ENCODE measurements at places on chromosomes 11 and 22.

DNA sequence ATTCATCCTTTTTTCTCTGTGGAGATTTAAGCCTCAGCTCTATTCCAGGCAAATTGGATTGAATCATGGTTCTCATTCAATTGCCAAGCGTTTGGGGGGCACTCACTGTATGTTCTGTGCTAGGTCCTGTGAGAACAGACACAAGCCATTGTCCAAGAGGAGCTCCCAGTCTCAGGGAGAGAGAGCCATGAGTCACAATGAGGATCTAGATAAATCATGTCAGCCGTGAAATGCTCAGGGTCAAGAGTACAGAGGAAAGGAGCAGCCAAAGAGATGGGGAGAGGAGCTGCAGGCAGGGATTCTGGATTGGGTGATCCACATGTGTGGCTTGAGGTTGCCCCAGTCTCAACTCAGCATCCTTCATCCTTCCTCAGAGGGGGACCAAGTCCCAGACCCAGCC, 93.6 kb downstream of the FEZ1 start:
- DNase-seq, result no peak

DNA sequence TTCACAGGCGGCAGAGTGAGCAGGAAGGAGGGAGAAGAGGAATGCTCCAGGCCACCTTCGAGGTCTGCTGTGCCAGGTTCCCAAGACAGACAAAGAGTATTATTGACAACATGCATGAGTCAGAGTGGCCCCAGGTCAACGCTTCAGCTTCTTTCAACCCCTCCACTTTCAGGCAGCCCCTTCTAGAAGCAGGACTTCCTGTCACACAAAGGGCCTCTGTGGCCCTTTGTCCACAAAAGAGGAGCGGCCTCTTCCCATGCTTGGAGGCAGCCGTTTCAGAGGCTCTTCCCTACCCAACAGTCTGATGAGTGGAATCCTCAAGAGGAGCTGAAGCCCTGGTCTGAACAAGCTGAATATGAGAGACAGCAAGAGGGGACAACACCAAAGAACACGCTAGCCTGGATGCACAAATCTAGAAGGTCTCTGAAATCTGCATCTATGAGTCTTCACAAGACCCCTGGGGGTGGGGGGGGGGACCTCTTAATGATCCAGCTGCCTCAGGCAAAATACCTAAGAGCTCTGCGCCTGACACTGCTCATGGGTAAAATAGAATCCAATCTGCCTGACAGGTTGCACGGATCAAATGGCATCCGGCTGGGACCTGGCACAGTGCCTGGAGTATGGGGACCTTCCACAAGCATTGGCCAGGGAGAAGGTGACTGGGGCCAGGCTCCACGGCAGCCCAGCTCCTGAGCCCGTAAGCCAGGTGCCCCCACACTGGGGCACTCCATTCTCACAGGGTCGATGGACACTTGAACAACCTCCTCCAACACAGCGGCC, 67.5 kb downstream of the PACSIN2 start:
- DNase-seq, result no peak

DNA sequence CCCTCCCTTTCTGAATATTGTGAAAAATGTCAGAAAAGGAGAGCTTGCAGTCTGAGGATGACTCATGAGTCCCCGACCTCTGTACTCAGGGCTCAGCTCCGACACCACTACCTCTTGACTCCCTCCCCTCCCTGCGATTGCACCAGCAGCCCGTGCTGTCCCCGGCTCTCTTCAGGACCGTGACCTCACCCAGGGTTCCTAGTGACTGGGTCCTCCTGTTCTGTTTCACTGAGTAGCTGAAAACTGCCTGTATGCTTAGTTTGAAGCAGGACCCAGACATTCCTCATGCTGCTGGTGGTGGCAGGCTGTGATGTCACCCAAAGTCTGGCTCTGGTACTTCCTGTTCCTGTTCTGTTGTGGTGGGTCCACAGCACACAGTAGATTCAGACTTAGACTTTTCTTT, 11.7 kb downstream of the PHRF1 start:
- DNase-seq, result peak; percentile 91

- DNase-seq, result no peak
These were observed 10.0 kb upstream of the BACE1-AS start for GRCh38 chr11:117281159-117281558.

DNA sequence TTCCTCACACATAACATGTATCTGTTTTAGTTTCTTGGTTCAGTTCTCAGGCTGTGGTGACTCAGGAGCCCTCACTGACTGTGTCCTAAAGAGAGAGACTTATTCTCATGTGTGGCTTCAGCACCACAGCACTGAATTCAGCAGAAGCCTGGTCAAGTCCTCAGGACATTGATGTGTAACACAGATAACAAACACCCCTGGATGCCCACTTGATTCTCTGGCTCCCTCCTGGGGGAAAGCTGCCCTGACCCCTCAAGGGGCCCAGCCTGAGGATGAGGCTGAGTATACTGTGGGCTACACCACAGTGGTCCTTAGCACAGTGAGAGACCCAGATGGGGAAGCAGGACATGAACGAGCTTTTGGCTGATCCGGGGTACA, 87.2 kb upstream of the VPREB1 start:
- no peak for DNase-seq

- no peak for DNase-seq
These were observed 18.1 kb downstream of the SSH3 start for GRCh38 chr11:67321313-67321871.

GRCh38 chr22:30305906-30306626, 16.8 kb upstream of the CASTOR1 start:
- DNase-seq, result no peak

GRCh38 chr11:127225619-127226018, 225.0 kb upstream of the KIRREL3 start:
- no peak for DNase-seq

DNA sequence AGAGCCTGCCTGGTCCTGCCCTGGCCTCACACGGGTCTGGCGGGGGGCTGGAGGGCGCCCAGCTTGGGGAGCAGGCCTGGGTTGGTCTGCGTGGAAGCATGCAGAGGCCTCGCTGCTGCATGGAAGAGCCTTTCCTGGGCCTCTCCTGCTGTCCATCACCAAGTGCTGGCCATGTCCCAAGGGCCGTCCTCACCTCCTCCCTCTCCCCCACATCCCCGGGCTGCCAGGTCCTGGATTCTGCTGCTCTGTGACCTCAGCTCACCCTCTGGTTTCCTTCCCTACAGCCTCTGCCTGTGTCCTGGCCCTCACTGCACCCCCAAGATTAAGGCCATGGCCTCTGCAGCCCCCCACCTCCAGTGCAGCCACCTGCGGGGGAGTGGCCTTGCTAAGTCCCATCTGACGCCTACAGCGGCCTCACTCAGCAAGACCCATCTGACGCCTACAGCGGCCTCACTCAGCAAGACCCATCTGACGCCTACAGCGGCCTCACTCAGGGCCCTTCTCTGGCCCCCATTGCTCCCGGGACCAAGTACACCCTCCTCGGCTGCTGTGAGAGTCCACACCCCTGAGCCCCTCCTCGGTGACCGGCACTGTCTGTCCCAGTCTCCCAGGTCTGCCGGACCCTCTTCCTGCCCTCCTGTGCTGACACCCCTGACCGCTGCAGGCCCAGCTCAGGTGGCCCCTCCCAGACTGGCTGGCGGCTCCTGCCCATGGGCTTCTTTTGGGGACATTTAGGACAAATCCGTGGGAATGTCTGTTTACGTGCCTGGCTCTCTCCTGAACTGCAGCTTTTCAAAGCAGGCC, 119.5 kb upstream of the B3GAT1 start:
- no peak for DNase-seq

DNA sequence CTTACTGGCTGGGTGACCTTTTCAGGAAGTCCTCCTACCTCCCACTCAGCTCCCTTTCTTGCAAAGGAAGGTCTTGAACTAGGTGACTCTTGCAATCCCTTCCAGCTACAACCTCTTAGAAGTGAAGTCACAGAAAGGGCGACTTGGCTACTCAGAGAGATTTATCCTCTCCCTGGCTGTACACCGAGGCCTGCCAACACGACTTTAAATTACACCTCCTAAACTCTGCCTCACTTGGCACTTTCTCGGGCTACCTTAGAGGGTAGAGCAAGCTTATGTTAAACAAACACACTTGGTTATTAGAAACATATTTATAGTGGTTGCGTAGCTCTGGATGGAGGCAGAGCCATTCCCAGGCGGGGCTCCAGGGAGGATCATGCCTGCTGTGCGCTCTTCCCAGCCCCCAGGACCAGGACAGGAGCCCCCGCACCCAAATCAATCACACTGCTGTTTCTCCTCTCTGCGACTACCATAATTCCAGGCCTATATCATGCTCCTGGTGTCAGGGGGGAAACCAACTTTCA, 358.4 kb downstream of the BUD13 start:
- no peak for DNase-seq

DNA sequence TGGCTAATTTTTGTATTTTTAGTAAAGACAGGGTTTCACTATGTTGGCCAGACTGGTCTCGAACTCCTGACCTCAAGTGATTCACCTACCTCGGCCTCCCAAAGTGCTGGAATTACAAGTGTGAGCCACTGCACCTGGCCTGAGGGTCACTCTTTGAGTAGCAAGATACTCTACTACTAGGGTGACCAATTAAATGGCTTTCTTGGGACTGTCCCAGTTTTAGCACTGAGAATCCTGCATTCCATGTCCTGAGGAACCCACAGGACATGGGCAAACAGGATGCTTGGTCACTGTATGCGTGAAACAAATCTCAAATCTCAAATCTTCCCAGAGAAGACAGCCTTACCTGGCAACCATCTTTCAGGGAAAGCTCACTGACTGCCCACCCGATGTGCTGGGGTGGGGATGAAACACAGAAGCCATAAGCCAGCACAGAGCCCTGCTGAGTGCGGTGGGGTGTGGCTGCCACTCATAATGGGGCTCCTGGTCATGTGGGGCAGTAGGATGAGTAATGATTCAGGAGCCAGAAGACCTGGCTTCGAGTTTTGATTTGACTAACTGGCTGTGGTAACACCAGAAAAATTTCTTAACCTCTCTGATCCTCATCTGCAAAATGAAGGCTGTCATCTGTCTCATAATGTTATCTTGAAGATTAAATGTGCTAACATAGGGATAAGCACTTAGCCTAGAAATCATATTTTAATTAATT, 11.5 kb downstream of the CLMP start:
- no peak for DNase-seq

- DNase-seq, result no peak
These were observed 104.1 kb downstream of the TBC1D22A start for GRCh38 chr22:46866591-46866990.

DNA sequence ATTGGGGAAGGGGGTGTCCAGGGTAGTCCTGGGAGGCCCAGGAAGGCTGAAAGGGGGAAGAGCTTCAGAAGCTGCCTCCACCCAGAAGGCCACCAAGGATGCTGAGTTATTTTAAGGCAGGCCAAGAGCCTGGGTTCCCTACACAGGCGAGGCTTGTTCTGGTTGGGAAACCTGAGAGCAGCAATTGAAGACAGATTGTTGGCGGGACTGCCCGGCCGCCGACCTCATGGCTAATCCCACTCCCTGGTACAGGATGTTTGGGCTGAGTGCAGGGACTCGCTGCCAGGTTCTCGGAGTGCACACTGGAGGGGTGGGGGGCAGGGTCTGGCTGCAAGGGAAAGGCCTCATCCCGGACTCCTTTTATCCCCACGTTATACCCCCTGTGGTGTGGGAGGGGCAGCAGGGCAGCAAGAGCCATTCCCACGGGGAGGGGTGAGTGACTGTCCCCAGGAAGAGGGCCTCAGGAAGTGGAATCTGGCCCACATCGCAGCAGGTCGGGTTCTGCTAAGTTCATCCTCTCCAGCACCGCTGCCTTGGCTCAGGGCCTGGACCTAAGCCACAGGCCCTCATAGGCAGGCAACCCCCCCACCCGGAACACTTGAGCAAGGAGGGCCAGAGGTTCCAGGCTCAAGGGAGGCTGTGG, 43.6 kb upstream of the PRR5 start:
- DNase-seq, result no peak

DNA sequence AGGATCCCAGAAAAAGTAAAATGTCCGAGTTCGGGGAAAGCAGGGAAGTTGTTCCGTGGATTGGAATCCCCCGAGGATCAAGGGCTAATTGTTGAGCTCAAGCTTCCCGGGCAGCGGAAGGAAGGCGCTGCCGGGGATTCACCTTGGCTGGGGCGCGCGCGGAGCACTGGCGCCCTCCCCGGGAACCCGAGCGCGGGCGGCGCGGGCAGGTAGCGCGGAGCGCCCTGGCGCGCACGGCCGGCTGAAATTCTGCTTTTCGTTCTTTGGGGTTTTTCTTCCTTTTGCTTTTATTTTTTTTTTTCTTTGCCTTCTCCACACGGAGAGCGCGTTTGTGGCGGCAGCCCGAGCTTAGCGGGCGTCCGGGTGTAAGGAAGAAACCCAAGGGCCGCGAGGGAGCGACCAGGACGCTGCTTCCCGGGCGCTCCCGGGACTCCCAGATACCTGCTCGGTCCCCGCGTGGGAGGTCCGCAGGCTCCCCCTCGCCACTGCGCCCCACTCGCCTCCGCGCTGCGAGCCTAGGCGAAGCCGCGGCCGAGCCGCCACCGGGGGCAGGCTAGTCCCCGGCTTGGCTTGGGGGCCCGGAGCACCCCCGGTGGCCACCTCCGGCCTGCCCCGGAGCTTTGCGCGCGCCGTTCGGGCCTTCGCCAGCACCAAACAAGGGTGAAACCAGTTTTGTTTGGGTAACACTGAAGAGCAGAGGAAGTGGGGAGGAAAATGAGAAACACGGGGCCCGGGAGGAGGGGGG, 4.8 kb upstream of the IGF2 start:
- DNase-seq, result no peak

GRCh38 chr11:132278801-132279574, 908.6 kb downstream of the NTM start:
- DNase-seq, result no peak

DNA sequence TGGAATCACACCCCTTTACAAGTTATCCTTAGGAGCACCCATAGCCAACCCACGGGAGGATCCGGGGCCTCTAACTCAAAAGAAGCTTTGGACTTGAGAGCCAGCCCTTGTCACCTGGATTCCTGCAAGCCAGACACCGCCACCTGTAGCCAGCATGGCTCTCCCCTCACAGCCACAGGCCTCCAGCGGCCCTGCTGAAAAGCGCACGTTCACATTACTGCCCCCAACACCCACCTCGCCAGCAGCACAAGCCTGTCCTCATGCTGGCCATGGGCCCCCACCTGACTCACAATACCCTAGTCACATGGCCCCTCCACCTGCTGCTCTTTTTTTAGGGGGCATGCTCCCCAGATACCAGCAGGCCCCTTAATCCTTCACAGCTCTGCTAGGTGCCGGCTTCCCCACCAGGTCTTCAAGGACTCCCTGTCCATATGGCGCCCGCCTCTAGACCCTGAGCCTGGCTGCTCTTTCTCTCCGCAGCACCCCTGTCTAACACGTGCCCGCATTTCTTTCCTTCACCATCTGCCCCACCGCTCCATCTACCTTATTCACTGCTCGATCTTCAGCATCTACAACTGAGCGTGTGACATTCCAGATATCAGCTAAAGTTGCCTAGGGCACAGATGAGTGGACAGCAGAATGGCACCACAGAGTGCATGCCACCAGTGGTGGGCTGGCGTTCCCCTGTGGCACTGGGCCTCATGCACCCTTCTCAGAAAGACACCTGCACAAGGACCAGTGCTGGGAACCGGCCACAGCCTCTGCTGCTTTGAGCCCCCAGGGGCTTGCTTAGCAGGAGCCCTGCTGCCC, 6.6 kb downstream of the CARS1 start:
- no peak for DNase-seq

- no peak for DNase-seq
These were observed 6.6 kb upstream of the MRGPRG start for GRCh38 chr11:3225159-3225758.
